ENCODE measurements at places on chromosomes 13 and 19.

DNA sequence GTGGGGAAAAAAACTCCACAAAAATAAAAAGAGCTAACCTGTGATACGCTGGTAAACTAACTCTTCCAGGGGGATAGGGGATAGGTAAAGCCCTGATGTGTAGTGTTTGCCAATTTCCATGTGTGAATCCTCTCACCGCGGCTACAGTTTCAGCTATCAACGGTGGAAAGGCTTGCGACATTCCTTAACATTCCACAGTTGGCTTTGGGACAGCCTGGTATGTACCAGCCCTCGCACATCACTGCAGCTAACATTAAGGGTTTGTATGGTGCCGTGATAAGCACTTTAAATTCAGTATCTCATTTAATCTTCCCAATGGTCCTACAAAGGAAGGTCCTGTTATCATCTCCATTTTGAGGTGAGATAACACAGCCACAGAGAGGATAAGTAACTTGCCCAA, 112.4 kb downstream of the KATNAL1 start:
- DNase-seq = no peak

GRCh38 chr13:32311188-32311897, 3.8 kb downstream of the ZAR1L start:
- no peak for DNase-seq

DNA sequence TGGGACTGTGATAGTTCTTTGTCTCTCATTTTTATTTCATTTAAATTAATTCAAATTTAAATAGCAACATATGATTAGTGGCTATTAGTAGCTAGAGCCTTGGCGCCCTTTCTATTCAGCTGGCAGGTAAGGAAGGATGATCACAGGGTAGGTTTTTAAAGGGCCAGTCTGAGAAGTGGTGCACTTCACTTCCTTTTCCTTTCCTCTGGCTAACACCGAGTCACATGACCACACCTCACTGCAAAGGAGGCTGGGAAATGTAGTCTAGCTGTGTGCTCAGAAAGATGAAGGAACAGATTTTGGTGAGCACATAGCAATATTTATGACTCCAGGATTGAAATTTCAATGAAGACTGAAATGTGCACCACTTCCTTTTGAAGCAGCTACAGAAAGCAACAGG, 128.7 kb downstream of the TSHZ3 start:
- DNase-seq = no peak

DNA sequence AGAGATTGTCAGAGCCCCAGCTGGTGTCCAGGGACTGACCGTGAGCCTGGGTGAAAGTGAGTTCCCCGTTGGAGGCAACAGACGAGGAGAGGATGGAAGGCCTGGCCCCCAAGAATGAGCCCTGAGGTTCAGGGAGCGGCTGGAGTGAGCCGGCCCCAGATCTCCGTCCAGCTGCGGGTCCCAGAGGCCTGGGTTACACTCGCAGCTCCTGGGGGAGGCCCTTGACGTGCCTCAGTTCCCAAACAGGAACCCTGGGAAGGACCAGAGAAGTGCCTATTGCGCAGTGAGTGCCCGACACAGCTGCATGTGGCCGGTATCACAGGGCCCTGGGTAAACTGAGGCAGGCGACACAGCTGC, 1.1 kb upstream of the ELANE start:
- DNase-seq = no peak

DNA sequence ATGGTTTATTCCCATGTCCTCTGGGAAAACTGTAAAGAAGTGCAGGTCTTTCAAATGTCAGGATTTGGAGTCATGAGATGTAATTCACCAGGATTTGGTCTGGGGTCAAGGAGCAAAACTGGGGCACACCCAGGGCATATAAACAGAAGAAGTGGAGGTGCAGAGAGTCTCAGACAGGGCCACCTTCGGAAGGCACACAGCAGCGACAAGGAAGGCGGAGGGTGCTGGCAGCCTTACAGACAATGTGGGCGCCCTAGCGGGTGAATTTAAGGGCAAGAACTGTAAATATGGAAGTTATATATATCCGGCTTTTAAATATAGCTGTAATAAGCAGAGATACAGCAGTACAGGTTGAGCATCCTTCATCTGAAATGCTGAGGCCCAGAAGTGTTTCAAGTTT, 31.2 kb downstream of the DHRS12 start:
- no peak for DNase-seq

DNA sequence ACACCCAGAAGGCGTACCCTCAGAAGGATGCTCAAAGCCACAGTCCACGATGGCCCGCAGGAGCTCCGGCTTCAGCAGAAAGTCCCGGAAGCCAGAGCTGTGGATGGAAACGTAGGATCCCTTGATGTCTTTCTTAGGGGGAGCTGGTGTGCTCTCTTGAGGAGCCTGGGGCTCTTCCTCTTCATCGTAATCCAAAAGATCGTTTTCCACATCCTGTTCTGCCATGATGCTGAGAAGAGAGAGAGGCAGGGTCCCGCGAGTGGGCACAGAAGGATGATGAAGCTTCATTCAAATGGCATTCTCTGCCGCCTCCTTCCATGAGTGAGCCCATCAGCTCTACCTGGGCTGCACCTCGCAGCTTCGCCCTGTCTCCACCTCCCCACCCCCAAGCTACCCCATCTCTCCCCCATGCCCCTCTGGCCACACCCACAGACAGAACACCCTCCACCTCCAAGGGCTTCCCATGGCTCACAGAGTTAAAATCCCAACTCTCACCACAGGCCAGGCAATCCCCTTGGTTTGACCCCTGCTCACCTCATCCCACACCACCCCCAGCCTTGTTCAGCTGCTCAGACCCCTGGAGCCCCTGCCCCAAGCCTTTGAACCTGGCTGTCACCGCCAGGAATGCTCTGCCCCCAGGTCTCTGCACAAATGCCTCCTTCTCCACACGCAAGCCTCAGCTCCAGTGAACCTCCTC, 6.0 kb downstream of the DDX39A start:
- no peak for DNase-seq

DNA sequence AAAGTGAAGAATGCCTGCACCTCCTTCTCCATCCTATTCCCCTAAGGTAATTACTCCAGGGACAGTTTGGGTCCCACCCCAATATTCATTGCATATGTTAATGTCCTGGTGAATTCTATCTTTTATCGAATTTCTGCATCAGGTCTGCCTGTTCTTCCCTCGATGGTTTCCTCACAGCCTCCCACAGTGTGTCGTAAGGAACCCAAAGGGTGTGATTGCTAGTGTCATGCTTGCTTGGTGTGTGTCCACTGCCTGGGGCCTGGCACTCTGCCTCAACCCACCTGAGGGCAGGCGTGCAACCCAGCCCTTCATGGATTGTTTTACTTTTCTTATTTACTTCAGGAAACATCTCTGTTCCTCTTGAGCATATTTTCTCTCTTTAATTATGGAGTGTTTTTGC, 60.2 kb upstream of the CYSLTR2 start:
- no peak for DNase-seq

DNA sequence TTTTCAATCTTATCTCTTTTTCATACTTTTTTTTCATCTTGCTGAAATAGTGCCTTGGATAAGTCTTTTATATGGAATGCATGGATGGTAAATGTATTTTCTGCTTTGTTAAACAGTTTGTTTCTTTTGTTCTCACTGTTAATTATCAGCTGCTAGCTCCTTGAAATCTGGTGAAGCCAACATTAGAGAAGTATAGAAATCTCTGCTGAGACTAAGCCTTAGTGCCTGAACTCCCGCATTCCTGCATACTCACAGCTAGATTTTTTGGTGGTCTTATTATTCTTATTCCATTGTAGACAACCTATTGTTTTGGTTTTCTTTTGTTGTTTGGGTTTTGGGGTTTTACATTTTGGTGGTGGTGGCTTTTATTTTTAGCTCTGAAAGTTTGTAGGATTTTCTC, 48.4 kb downstream of the DNAJC15 start:
- DNase-seq = no peak
